Renal pelvis (tissue), 12 donors: ENCODE measurements at places on chromosomes 11 and 22. TPM values are rescaled to one million over a fixed set of nuclear protein-coding genes. Genes with fewer than 3 reads are reported as not detected.

Gene NRGN
- polyA plus RNA-seq = 17.8 TPM

Gene SERHL2
- polyA plus RNA-seq = 8.9 TPM

Gene SPTY2D1
- 24.5 TPM for polyA plus RNA-seq

Gene OR5A1
- 0.07 TPM for polyA plus RNA-seq

Gene ZNF215
- 2.9 TPM for polyA plus RNA-seq

Gene MMP7
- polyA plus RNA-seq = 29.0 TPM

Gene STARD10
- 69.0 TPM for polyA plus RNA-seq

Gene PPFIA1
- 46.3 TPM for polyA plus RNA-seq

Gene PGA5
- 0.46 TPM for polyA plus RNA-seq

Gene GAB4
- not detected for polyA plus RNA-seq

Gene XKR3
- not detected for polyA plus RNA-seq

Gene WNT11
- 18.2 TPM for polyA plus RNA-seq

Gene IRAG1
- polyA plus RNA-seq = 9.5 TPM

Gene BIRC3
- 1.2 TPM for polyA plus RNA-seq

Gene KCNJ1
- polyA plus RNA-seq = 71.7 TPM

Gene SLC22A6
- polyA plus RNA-seq = 32.2 TPM

Gene FGF19
- polyA plus RNA-seq = 0.34 TPM

Gene OR51B2
- not detected for polyA plus RNA-seq

Gene IFITM1
- 32.2 TPM for polyA plus RNA-seq

Gene FCHSD2
- polyA plus RNA-seq = 38.3 TPM

Gene CNTF
- 1.6 TPM for polyA plus RNA-seq

Gene GPHA2
- polyA plus RNA-seq = 3.7 TPM

Gene SPON1
- polyA plus RNA-seq = 71.8 TPM

Gene PKP3
- 7.0 TPM for polyA plus RNA-seq

Gene TMEM132A
- polyA plus RNA-seq = 70.4 TPM

Gene ZDHHC5
- 59.9 TPM for polyA plus RNA-seq

Gene RFPL3
- polyA plus RNA-seq = not detected

Gene PRR33
- 0.11 TPM for polyA plus RNA-seq

Gene OR5P2
- polyA plus RNA-seq = not detected

Gene TRIM49
- not detected for polyA plus RNA-seq

Gene DNAJC24
- 24.9 TPM for polyA plus RNA-seq

Gene UPK3A
- polyA plus RNA-seq = 2.4 TPM

Gene TUT1
- 30.2 TPM for polyA plus RNA-seq

Gene DCHS1
- polyA plus RNA-seq = 41.7 TPM
